Aorta (tissue), 5 donors: ENCODE measurements at places on chromosomes 2 and 18. TPM values are rescaled to one million over a fixed set of nuclear protein-coding genes. Genes with fewer than 3 reads are reported as not detected.

The TMEM247 gene
- not detected for total RNA-seq

- DNase-seq: no peak
Measured at GRCh38 chr18:24490539-24490938, 30.1 kb downstream of the HRH4 start.

GRCh38 chr18:36499938-36500337 lies 202.4 kb downstream of the FHOD3 start:
- DNase-seq: no peak

The SP9 gene
- total RNA-seq: not detected

The CDH2 gene
- 6.9 TPM for total RNA-seq

DNA sequence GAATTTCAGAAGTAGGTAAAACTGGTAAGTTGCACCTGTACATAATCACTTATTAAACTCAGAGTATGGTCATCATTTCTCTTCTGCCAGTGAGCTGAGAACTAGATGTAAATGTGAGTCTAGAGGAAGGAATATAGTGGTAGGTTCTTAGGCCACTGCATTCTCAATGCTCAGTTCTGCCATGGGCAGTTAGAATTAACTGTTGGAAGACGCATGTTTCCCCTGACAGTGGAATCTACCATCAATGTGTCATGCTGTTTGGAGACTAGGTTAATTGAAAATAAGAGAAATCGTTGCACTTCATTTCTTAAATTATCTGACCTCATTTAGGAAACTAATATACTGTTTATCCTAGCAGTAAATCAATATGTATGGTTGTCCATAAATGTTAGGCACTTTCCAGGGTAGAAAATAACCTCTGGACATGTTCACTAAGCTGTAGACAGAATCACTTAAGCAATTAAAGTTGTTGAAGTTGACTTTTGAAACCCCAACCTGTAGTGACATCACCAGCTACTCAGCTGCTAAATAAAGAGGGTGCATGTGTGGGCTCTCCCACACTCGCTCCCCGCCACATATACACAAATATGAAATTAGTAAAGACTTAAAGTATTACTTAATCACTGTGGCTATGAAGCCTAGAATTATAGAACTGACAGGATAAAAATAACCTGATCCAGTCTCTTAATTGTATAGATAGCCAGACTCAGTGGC lies 91.5 kb upstream of the NOSTRIN start:
- DNase-seq: no peak

The ANKRD53 gene
- total RNA-seq: 1.9 TPM

- DNase-seq: no peak
Measured at GRCh38 chr2:77005522-77005921, 516.7 kb downstream of the LRRTM4 start.

DNA sequence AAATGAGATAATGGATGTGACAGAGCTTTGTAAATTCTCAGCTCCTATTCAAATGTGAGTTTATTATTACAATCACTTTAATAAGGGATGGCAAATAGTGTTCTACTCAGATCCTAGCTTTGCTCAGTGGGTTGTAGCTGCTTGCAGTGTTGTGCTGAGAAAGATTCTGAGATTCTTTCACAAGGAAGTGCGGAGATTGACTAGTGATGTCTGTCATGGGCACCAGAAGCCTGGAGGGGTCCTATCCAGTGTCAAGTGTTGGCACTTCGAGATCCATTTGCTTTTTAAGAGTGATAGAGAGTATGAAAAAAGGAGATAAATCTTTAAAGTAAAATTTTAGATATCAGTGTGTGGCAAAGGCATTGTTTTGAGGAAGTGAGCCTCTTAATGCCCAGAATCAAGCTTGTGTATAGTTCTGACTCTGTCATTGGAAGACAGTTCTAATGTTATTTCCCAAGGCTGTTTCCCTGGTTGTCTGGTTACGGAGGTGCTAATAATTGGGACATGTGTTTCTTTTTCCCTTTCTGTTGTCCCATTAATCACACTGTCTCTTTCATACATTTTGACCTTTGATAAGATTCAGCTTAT lies 181.7 kb upstream of the SPRED2 start:
- DNase-seq: no peak

GRCh38 chr18:27959101-27959500 lies 217.8 kb downstream of the CDH2 start:
- no peak for DNase-seq

DNA sequence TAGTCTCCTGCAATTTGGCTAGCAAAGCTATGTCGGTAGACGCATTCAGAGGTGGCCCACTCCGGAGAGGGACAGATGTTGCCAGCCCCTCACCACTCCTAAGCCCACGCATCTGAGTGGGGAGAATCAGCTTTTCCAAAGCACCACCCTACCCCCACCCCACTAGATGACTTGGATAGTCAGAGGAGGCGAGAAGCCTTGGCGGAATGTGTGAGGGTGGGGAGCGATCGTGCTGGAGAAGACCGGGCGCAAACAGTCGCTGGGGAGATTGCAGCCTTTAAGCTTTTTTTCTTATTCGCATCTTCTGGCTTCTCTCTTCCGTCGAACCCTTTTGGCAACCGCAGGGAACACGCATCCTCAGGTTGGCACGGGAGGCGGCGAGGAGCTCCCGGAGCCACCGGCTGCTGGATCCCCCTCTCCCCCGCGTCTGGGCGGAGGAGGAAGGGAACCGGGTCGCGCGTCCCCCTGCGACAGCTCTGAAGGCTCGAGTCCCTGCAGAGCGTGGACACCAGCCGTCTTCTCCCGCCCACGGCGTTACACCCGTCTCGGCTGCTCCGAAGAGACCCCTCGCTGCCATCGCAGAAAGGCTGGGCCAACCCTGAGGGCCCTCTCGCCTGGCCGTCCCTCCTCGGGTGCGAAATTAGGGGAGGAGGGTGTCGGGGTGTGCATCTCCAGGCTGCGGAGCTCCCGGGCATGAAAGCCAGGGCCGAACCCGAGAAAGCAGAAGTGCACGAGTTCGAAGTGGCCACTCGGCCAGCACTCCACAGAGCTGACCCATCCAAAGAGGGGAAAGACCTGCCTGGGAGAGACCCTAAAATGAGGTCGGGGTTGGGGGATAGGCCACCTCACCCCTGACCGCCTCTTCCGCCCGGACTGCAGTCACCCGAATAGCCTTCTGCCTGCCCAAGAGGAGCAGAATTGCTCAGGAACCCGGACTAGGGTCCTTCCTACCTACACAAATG lies 12.2 kb downstream of the EVX2 start:
- no peak for DNase-seq

GRCh38 chr2:11634584-11634983 lies 35.4 kb downstream of the NTSR2 start:
- DNase-seq: no peak

The ASXL3 gene
- total RNA-seq: 4.3 TPM

DNA sequence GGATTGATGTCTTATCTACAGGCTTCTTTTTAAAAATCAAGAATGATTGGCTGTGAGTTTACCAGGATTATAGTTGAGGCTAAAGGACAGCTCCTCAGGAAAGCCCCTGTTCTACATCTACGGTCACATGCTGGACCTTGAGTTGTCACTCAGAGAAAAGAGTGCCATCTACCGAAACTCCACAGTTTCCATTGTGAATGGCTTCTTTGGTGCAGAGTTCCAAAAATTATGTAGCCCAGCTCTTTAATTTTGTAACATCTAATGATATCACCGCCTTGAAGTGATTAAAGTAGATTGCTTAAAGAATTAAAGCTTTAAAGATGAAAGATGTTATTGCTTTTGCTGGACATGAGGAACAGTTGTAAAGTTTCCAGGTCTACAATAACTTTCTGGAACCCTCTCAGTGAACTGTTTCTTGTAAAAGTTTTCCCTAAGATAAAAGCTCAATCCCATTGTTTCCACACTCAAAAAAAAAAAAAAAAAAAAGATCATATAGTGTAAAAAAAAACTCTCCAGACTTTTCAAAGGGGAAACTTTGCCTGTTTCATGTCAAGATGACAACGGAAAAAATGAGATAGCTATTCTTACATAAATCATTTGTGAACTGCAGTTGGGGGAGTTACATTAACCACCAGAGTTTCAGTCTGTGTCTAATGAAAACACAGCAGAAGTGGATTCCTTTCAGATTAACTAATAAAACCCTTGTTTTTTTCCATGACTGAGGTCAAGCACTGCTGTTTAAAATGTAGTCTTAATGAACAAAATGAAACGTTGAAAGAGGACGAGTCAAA lies 4.3 kb downstream of the COL3A1 start:
- no peak for DNase-seq

DNA sequence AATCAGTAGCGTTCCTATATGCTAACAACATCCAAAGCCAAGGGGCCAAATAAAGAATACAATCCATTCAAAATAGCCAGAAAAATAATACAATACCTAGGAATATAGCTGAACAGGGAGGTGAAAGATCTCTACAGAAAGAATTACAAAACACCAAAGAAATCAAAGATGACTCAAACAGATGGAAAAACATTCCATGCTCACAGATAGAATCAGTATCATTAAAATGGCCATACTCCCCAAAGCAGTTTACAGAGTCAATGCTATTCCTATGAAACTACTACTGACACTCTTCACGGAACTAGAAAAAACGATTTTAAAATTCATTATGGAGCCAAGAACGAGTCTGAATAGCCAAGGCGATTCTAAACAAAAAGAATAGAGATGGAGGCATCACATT lies 57.4 kb downstream of the CCBE1 start:
- DNase-seq: no peak

DNA sequence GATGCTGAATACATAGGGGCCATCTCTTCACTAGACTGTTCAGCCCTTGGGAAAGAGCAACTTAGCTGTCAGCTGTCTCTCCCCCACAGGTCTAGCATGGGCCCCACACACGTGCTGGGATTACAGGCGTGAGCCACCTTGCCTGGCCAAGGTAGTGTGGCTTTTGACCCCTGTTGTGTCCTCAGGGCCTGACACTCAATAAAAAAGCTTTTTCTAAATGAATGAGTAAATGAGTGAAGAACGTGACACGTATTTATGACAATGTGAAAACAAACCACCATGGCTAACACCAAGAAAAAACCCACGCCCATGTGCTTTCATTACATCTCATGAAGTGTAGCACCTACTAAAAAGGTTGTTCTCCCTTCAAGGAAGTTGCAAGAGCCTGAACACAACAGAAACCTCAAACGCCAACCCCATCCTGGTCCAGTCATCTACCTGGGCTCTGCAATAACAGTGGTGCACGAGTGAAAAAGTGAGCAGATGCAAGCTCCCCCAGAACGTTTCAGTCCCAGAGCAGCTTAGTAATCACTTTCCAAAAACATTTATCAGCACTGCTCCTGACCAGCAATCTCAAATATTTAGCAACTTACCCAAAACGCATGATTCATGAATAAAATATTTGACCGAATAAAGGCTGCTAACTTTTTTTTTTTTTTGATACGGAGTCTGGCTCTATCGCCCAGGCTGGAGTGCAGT lies 3.4 kb downstream of the WDFY1 start:
- DNase-seq: no peak

GRCh38 chr2:86815611-86816010 lies 24.9 kb upstream of the CD8A start:
- DNase-seq: no peak

GRCh38 chr2:191946471-191947182 lies 99.7 kb upstream of the CAVIN2 start:
- no peak for DNase-seq

DNA sequence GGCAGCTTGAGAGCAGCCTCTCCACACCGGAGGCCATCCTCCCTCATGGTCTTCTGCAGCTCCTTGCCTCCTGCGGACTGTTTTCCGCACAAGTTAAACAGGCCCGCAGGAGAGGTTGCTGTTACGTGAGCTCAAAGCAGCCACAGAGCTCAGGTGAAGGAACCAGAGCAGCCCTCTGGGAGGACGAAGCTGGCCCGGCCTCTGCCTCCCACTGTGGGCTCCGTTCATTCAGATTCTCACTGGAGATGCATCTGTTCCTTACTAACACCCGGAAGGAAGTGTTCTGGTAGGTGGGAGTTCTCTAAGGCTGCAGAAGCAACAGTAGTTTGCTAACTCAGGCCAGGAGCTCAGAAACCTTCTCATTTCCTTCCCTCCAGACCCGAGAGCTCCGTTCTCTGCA lies 10.9 kb downstream of the DIPK1C start:
- no peak for DNase-seq

DNA sequence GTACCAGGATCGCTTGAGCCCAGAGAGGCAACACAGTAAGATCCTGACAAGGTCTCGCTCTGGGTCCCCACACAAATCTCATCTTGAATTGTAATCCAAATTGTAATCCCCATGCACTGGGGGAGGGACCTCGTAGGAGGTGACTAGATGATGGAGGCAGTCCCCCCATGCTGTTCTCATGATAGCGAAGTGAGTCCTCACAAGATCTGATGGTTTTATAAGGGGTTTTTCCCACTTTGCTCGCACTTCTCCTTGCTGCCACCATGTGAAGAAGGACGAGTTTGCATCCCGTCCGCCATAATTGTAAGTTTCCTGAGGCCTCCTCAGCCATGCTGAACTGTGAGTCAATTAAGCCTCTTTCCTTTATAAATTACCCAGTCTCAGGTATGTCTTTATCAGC lies 46.0 kb upstream of the SERTAD2 start:
- no peak for DNase-seq

DNA sequence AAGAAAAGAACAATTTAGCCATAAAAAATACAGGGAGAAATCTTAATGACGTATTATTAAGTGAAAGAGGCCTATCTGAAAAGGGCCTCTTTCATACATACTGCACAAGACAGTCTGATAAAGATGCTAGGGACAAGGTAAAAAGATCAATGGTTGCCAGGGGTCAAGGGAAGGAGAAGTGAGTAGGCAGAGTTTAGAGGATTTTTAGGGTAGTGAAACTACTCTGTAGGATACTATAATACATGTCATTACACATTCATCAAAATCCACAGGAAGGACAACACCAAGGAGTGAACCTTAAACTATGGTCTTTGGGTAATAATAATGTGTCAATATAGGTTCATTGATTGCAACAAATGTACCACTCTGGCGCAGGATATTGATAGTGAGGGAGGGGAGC lies 289.3 kb downstream of the FSIP2 start:
- no peak for DNase-seq

DNA sequence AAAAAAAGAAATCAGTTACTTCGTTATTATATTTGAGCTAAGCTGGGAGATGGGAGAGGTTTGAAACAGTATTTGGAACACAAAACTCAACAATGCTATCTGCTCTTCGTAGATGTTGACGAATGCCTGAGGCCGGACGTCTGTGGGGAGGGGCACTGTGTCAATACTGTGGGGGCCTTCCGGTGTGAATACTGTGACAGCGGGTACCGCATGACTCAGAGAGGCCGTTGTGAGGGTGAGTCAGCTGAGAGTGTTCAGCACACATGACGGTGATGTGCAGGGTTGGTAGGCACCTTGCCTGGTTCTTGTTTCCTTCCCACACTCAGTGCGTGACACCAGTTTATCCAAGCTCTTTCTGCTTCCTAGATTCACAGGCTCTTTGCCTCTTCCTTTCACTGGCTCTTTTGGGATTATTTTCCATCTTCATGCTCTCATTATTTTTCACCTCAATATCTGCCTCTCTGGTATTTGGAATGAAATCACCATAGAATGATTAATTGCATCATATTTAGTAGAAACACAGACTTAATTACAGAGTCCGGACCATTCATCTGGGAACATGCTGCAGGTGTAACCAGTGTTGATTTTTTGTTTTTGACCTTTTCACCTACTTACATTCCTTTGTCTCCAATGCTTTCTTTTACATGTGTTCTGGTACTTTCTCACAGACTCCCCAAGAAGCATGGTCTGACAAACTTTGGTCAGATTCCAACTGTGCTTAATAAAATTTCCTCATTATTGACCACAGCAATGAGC lies 200.6 kb upstream of the RASGRP3 start:
- DNase-seq: peak; percentile 86

GRCh38 chr2:128797937-128798336 lies 479.3 kb upstream of the HS6ST1 start:
- no peak for DNase-seq

The IL1RL1 gene
- 7.4 TPM for total RNA-seq

- DNase-seq: peak; percentile 55
Measured at GRCh38 chr2:231887756-231888155, 38.4 kb downstream of the NPPC start.

The SAG gene
- total RNA-seq: not detected
